ENCODE measurements at places on chromosomes 6 and 20.

DNA sequence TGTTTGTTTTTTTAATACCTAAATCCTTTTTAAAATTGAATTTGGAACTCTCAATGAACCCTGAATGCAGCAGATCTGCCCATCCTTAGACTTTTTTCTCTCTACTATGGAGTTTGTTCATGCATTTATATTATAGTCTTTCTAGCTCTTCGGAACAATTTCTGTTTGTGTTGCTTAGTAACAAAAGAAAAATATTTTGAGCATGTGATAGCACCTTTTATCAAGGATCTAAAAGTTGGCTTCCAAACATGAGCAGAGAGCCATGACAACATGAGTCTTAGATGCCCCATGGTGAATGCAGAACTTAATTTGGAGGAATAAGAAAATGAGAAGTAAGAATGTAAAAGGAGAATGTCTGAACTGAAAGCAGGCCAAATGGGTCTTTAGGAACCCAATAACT is 133.7 kb downstream of the EDN1 start:
- no peak for DNase-seq

DNA sequence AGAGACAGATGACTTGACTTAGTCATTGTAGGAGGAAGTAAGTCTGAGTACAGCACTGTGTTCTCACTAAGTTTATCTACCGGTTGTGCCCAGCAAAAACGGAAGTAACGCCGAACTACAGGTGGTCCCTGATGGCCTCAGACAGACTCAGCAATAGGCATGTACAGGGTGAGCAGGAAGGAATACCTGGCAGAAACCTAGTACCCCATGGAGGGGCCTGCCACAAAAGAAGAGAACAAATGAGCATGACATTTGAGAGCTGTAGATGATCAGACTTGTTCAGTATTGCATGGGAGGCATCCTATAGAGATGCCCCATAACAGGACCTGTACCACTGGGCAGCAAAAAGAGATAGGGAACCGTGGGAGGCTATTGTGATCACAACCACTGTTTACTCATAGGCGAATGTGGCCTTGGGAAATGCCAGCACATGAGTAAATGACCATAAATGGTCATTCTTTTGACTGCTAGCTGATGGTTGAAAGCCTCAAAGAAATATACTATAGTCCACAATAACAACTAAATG is 106.4 kb upstream of the TAB2 start:
- DNase-seq: no peak

DNA sequence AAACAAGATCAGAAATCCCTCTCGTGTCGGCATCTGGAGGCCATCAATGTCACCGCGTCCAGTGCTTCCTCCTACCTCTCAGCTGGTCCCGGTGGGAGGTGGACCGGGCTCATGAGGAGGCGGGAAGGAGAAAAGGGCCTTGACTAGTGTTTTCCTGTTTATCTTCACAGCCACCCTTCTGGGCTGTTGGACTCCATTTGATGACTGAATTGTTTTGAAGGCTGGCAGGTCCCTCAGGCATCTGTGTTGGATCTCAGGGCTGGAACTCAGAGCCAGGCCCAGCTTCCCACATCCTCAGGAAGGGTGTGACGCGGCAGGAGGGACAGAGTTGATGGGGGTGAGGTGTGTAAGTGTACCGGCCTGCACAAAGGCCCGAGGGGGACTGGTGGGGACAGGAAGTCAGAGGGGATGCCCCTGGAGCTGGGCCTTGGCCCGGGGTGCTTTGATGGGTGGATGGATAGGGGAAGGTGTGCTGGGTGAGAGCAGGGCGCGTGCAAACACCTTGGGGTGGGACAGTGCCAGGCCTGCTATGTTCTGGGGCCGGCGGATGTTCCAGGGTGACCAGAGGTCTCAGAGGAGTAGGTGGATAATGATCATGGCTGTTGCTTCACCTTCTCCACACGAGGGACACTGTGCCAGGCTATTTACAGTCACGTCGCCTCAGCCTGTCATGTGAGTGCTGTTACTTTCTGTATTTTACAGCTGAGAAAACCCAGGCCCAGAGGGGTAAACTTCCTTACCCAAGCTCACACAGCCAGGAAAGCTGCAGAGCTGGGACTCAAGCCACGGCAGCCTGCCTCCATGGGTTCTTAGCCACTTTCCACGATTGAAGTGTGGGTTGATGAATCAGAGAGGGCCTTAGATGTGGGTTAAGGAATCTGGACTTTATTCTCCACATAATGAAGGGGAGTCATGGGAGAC is 17.9 kb upstream of the CHMP4B start:
- DNase-seq: no peak

- DNase-seq: no peak
Measured at GRCh38 chr6:64815718-64816117, 891.3 kb downstream of the EYS start.

DNA sequence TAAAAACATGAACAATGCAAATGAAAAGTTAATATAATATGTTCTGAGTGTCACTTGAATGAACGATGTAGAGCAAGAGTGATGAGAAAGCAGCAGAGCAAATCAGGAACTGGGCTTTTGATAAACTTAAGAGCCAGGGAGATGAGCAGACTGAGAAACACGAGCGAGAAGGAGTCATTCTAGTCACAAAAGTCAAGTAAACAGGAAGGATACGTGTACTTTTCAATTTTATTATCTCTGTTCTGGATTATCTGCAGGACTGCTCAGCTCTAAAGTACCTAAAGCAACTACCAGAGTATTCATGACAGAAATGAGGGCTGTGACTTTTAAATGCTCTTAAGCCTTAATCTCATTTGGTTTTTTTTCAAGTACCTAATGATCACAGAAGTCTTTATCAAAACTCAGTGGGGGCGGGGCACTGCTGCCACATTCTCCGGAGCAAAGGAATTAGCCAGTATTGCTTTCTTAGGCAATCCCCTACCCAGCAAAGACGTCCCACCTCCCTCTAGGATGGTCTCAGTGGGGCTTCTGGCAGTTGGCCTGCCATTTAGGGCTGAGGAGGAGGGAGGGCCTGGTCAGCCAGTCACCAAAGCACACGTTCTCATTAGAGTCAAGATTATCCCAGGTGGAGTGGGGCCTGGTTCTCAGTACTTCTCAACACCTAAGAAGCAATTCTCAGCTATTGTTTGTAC is 8.6 kb downstream of the MAN1A1 start:
- DNase-seq: no peak

- no peak for DNase-seq
Measured at GRCh38 chr6:120354452-120355098, 979.7 kb downstream of the TBC1D32 start.

DNA sequence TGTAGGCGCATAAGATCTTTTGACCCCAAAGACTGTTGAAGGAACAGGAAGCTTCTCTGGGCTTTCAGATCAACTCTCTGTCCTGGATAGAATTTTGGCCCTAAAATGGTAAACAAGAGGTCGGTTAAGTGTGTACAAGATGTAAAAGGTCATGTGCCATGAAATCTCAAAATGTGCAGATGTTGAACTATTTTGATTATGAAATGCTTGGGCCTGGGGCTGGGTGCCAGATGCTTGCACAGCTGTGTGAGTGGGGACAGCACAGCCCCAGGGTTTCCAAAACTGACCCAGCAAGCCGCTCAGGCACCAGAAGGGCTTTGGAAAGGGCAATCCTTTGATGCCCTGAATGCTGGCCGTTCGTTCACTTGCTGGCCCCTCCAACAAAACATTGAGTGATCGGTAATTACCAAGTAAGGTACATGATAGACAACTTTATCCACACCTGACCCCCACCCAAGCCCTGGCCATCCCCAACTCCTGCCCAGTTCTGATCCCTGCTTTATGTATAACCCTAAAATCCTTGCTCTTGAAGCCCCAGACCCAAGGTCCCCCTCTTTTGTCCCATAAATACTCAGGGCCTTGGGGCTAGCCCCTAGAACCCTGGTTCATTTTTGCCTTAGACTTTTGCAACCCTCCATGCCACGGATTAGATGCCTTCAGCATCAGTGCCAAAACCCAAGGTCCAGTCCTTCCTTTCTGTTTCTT is 1.9 kb downstream of the TMEM239 start:
- DNase-seq: no peak

DNA sequence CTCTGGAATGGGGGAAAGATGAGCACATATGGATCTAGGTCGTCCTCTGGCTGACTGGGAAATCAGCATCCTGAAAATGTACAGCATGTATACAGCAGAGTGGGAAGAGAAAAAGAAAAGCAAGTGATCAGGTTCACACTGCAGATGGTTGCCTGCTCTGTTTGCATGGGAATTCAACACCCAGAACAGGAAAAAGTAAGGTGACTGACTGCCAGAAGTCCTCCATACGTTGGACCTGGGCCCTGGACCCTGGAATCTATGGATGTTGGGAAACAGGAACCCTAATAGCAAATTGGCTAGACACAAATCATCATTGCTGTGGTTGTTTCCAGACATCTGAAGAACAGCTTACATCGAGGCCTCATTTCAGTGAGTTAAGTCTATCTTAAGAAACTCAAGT is 30.3 kb upstream of the TNFAIP3 start:
- DNase-seq: no peak

DNA sequence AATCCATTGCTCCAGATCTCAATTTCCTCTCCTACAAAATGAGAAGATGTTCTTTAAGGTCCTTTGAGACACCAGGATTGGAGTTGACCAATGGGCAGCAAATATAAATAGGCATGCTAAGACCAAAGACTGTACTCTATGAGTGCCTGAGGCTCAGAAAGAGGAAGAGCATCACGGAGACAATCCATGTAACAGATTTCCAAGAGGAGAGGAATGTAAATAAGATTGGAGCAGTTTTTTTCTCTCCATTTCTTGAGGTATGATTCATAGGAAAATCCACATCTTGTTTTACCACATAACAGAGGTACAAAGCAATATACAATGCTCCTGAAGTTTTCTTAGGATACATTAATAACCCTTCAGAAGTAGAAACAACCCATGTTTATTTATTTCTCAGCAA is 109.8 kb downstream of the UBE3D start:
- no peak for DNase-seq

DNA sequence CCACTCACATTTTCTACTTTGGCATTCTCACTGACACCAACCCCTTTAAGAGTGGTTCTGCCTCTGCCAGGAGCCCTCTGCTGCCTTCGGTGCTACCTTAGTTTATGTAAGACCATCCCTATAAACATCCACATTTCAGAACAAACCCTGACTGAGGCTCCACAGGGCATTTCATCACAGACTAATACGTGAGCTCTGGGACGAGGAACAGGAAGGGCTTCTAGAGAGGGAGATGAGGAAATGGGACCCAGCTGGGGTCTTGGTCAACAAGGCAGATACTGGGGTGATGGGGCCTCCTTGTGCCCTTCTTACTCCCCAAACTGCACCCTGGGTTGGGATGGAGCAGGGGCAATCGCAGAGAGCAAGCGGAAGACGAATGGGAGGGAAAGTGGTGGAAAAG is 86.5 kb upstream of the FYN start:
- no peak for DNase-seq
